ENCODE measurements at places on chromosomes 11 and 22.

- DNase-seq: no peak
These were observed 45.4 kb downstream of the RRP8 start for GRCh38 chr11:6557761-6558674.

- DNase-seq: no peak
These were observed 126.5 kb downstream of the RASSF10 start for GRCh38 chr11:13135385-13136271.

- DNase-seq: peak; percentile 59
These were observed 107.3 kb upstream of the HSD17B12 start for GRCh38 chr11:43573233-43573632.

DNA sequence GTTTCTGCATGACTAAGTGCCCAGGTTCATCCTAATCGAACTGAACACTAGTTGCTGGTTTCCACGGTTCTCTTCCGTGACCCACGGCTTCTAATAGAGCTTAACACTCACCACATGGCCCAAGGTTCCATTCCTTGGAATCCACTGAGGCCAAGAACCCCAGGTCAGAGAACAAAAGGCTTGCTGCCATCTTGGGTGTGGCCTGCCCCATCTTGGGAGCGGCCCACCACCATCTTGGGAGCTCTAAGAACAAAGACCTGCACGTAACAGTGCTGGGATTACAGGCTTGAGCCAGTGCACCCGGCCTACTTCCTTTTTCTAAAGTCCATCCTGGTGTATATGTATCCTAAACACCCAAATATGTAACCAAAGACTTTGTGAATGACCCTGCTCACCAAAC lies 68.8 kb downstream of the SLC35F2 start:
- no peak for DNase-seq

- no peak for DNase-seq
These were observed 94.0 kb upstream of the SEZ6L start for GRCh38 chr22:26075251-26075650.

DNA sequence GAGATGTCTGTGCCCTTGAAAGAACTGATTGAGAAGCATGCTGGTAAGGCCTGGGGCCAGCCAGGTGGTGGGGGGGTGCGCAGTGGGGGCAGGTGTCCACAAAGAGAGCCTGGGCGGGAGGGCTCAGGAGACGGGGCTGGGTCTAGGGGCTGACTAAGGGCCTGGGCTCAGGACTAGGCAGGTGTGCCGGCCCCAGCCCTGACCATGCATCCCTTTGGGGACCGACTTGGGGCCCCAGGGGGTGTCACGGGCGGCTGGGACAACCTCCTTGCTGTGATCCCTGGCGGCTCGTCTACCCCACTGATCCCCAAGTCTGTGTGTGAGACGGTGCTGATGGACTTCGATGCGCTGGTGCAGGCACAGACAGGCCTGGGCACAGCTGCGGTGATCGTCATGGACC lies 4.4 kb downstream of the NDUFV1 start:
- no peak for DNase-seq

GRCh38 chr11:13876423-13876822 lies 86.1 kb upstream of the SPON1 start:
- DNase-seq: no peak

- no peak for DNase-seq
These were observed 17.9 kb downstream of the SIK3 start for GRCh38 chr11:117080370-117080769.

GRCh38 chr11:122220321-122220720 lies 104.3 kb upstream of the BLID start:
- no peak for DNase-seq

GRCh38 chr11:94272738-94273313 lies 31.6 kb upstream of the IZUMO1R start:
- DNase-seq: no peak

DNA sequence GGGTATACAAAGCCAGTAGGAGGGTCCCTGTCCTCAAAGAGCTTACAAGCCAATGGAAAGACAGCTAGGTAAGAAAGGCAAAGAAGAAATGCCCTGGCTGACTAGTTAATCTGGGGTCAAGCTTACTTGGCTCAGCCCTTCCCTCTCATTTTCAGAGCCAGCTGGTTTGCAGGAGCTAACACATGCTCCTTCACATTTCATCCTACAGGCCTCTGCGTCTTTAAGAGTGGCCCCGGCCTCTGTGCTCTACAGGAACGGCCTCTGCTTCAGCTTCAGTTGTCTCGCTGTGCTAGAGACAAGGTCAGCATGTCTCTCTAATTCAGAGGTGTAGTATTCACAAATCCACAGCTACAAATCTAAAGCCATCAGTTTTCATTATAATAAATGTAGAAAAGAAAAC lies 15.2 kb downstream of the ALKBH8 start:
- no peak for DNase-seq

GRCh38 chr11:71384561-71384960 lies 63.6 kb downstream of the DHCR7 start:
- no peak for DNase-seq

- DNase-seq: no peak
These were observed 1.4 kb upstream of the TBC1D22A start for GRCh38 chr22:46761017-46761416.

GRCh38 chr11:62687508-62688396 lies 1.6 kb downstream of the LRRN4CL start:
- DNase-seq: no peak

- no peak for DNase-seq
These were observed 194.3 kb upstream of the MTNR1B start for GRCh38 chr11:92775003-92775676.

DNA sequence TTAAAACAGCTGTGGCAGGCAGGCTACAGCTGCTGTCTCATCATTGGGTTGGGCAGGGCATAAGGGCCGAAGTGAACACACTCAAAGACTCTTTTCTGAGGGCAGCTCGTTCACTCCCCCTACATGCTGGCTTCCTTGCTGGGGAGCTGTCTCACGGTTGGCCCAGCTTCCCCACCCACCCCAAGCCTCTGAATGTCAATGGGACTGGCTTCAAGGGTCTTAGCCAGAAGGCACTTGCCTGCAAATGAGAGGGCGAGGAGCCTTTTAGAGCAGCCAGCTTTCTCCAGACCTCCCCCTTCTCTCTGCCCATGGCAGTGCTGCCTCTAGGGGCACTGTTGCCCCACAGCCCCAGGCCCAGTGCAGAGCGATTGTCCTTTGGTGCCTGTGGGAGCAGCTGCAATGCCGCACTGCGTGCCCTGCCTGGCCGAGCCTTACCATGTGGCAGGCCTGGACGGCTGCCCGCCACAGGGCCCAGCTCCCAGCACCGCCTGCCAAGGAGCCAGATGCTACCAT lies 94.7 kb upstream of the RASSF10 start:
- DNase-seq: peak; percentile 5

DNA sequence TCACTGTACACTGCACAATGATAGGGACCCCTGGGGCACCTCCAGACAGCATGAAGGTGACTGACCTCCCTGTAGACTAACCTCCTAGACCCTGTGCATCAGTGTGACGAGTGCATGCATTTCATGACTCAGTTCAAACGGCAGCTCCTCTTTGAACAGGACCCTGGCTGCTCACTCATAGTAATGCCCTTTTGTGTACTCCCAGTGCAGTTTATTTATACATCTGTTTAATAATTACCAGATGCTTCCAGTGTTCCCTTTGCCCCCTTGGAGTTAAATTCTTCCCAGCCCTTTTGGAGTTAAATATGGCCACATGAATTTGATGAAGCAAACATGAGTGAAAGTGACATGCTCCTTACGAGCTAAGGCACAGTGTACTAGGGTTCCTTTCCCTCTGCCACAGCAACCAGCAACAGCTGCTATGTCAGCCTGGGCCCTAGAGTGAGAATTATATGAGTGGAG lies 72.4 kb downstream of the PANX1 start:
- DNase-seq: no peak

DNA sequence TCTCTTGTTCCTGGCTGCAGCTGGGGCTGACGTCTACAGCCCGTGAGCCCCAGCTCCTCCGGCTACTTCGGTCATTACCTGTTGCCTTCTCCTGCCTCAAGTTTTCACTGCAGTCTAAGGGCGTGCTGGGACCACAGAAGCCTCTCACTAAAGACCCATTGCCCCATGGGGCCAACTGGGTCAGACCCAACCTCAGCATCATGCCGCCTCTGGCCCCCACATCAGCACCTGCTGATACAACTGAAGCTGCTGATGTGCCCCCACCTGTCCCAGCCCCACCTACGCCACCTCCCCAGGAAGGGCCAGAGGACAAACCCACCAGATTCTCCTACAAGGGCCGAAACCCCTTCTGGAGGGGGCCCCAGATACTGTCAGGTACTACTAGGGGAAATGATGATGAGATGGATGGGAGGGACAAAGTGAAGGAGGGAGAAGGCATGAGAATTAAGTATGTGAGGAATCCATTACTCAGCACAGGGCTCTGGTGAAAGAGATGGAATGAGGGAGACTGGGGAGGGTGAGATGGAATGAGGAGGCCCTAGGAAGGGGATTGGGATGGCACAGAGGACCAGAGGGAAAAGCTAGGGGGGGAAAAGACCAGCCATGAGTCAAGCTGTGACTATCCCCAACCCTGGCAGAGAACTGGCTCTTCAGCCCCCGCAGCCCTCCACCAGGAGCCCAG lies 5.1 kb downstream of the C11orf42 start:
- no peak for DNase-seq

DNA sequence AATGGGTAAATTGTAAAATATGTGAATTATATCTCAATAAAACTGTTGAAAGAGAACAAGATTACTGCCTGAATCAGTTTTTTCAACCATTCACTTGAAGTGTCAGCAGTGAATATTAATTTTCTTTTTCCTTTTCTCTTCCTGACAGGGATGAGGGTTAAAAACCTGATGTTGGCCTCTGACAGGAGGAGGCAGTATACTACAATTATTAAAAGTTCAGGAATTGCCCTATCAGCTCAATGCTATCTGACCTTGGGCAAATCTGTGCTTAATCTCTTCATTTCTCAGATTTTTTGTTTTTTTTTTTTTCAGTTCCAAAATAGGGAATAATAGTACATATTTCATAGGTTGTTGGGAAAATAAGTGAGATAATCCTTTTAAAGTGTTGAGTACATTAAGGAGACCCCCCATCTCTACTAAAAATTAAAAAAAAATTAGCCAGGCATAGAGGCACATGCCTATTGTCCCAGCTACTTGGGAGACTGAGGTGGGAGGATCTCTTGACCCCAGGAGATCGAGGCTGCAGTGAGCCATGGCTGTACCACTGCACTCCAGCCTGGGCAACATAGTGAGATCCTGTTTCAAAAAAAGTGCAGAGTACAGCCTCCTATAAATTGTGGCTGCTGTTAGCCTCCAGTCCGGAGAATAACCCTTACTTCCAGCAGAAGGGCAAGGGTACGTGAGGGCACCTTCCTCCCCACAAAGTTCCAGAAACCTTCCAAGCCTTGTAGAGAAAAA lies 48.8 kb downstream of the TRIM44 start:
- no peak for DNase-seq

DNA sequence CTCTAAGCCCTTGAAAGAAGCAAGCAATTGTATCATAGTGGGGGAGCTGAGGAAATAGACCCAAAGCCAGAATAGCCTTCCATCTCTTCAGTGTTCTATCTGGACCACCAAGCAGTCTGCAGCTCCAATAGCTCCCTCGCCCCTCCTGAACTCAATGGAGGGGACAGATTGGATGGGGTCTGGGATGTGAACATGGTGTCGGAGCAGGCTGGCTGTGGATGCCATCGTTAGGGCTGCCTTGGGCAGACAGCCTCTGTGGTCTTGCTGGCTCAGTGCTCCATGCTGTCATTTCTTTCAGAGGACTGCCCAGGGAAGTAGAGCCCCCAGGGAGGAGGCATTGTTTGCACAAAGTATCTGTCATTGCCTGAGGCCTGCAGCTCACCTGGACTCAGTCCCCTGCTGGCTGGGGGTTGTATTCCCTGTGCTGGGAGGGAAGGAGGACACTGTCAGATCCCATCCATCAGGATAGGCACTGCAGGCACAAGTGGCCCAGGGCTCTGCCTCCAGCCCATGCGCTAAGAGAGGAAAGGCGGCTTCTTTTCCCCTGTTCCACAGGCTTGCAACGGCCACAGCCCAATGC lies 537.7 kb downstream of the BUD13 start:
- DNase-seq: no peak

DNA sequence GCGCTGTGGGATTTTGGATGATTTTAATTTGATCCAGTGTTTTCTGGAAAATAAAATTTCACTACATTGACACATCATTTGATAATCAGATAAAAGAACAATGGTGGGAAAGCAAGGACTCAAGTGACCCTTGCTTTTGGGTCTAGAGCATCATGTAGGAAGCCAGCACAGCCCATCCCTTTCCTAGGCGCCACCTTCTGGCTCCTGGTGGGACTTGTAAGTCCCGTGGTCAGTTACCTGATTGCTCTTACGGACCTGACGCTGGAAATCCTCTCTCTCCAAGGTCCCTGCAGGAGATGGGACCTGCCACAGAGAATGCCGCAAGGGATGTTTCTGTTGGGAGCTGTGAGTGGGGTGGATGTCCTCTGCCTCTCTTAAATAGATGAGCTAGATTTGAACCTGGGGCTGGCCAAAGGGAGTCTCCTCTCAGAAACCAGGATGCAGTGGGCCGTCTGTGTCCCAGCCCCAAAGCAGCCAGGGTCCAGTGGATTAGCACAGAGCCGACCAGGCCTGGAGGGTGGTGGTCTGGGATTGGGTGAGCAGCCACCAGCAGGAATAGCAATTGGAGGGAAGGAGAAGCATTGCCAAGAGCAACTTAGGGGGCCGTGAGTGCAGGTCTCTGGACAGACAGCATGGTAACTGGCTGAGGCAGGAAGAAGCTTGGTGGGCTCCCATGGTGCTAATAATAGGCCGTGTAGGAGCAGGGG lies 21.7 kb downstream of the TIMP3 start:
- DNase-seq: peak; percentile 36

GRCh38 chr11:118338637-118339061 lies 3.9 kb downstream of the CD3D start:
- DNase-seq: peak; percentile 49

DNA sequence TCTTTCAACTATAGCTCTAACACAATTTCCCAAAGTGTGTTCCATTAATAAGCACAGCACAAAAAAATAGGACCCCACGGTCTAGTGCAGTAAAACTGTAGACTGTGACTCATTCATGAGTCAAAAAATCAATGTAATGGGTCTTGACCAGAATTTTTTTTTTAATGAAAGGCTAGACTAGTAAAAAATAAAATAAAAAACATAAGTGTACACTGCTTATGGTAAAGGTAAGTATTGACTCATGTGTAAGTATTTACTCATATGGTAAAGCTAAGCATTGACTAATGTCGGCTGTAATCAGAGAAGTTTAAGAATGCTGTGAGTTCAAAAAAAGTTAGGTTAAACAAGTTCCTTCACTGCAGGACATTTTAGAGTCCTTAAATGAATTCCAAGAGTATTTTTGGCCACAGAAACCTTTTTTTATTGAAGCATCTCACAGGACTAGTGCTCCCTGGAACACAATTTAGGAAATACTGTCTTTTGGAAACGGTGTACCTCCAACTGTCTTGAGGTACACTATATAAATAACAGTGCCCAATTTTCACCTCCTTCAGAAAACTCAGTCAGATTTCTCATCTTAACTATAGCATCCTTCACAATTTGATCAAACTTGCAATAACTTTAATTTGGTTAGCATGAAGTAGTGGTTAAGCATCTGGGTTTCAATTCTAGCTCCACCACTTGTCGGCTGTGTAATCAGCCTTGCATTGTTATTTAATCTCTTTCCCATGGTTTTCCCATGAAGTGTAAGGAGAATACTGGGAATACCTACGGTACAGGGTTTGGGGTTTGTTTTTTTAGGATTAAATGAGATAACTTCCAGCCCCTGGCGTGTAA lies 2.1 kb downstream of the CCDC73 start:
- DNase-seq: no peak
